GM19239 (cell line): ENCODE measurements at places on chromosomes 11 and 22.

- peak; percentile 69 for DNase-seq
Measured at GRCh38 chr11:57644748-57645688, 4.7 kb downstream of the YPEL4 start.

- no peak for DNase-seq
Measured at GRCh38 chr11:86775361-86775760, 25.0 kb upstream of the PRSS23 start.

- DNase-seq = no peak
Measured at GRCh38 chr11:70104419-70104818, 26.3 kb downstream of the ANO1 start.

DNA sequence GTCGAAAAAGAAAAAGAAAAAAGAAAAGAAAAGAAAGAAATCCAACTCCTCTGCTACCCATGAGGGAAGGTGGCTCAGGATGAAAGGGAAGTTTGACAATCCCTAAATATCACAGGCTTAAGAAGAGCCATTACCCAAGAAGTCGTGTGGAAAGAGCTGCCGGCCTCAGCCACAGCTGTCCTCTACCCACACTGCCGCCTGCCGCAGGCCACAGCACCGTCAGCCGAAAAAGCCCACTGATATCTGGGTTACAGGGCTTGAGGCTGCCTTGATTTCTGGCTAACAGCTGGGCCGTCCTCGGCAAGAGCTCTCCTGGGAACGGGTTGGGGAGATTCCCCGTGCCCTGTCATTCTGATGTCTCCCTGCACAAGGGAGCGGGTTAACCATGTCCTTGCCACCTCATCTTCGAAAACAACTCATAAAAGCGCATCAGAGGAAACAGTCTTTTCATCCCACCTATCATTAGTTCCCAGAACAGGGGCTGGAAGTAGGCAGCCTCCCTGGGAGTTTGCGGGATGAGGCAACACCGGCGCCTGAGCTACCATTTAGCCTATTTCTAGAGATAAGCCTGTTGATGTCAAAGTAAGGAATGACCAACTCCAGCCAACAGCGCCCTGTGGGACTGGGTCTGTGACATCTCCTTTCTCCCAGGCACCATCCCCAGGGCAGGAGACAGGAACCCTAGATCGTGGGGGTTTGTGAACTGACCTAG is 21.8 kb upstream of the SNX32 start:
- DNase-seq = no peak

GRCh38 chr11:91078221-91078620 is 855.4 kb upstream of the CHORDC1 start:
- DNase-seq = no peak

GRCh38 chr11:86459682-86460460 is 85.2 kb downstream of the CCDC81 start:
- no peak for DNase-seq

- DNase-seq = no peak
Measured at GRCh38 chr11:121448431-121448941, 3.6 kb upstream of the SORL1 start.

- DNase-seq = no peak
Measured at GRCh38 chr11:22559416-22559815, 66.2 kb downstream of the FANCF start.

DNA sequence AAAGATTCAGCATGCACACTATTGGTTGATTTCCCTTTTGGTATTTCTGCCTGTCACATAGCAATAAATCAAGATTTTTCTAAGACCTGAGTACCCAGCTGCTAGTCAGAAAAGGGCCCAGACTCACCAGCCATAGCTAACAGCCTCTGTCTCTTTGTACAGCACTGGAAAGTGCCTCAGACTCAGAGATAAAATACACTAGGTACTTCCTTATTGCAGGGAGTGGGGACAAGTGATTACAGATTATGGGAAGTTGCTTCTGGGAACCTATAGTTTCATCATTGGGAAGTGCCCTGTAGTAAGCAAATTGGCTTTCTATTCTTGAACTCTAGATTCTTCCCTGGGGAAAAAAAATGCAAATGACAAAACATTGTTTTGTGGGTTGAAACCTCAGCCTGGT is at the start of gene CASP5:
TSS of gene CASP5 (minus strand) at position 166 of the 400 bp plus-strand sequence. CDS start at position 134, 32 bp downstream.
- no peak for DNase-seq

DNA sequence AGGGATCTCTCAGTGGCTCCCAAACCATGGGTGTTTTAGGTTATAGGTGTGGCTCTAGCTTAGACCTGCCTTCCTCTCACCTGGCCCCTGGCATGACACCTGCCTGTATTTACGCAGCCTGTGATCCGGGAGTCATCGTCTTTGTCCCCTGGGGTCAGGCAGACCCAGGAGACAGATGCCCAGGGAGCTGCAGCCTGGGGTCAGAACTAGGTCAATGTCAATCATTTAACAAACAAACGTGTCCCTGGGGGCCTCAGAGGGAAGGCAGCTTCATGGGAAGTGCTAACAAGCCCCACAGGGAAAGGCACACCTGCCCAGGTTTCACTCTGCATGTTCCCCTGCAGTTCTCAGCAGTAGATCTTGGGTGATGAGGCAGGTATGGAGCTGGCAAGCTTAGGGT is 12.0 kb downstream of the BACE1-AS start:
- no peak for DNase-seq

GRCh38 chr11:27040302-27041115 is at the start of gene BBOX1:
Gene BBOX1, plus strand, starts transcription at chr11:27040815. Its CDS starts 14,616 bp downstream, at chr11:27055431.
- no peak for DNase-seq

DNA sequence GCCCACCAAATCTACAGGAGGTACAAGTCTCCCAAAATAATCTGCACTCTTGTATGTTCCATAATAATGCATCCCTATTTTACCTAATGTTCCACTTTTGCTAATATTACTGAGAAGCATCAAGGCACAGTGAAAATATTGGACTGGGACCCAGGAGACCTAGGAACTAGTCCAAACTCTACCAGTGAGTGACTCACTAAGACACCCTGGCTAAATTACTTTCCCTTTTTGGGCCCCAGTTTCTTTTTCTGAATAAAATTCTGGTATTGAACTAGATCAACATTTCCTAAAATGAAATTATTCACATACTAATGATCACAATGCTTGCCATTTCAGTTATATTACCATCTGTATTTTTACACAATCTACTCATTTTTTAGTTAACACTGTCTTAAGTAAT is 19.6 kb downstream of the THAP12 start:
- no peak for DNase-seq

DNA sequence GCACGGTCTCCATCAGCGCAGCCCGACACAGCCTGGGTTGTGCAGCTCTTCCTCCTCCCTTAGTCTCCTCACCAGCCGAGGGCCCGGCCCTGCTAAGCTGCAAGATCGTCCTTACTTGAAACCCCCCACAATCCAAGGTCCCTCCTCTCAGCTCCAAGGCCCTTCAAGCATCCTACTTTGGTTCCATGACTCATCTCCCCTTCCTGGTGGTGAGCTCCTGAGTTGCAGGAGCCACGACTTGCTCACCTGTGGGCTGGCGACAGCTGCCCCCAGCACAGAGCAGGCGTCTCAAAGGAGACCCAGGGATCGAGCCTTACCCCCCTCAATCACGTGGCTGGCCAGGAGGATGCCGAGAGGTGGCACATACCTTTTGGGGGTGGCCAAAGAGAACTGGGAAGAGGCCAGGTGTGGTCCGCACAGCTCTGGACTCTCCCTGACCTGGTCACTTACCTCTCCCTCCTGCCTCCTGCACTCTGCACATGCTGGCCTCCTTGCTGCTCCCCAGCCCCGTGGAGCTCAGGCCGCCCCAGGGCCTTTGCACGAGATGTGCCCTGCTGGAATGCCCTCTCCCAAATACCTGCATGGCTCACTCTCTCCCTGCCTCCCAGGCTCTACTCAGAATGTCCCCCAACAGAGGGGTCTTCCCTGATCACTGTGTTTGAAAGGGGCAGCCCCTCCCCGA is 35.2 kb upstream of the FADD start:
- DNase-seq = no peak

DNA sequence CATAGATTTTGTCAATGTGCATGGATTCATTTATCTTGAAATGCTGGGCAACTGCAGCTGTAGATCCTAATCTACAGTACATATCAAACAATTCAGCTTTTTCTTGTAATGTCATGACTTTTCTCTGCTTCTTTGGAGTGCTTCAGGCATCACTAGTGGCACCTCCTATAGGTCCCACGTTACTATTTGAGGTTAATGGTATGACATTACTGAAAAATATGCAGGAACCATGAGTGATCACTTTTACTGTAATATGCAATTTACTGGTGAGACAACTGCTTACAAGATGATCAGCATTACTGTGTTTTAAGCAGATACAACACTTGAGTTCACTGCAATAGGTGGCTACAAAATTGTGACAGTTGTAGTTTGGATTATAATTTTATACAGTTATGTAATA is 3.0 kb downstream of the CENATAC start:
- no peak for DNase-seq

DNA sequence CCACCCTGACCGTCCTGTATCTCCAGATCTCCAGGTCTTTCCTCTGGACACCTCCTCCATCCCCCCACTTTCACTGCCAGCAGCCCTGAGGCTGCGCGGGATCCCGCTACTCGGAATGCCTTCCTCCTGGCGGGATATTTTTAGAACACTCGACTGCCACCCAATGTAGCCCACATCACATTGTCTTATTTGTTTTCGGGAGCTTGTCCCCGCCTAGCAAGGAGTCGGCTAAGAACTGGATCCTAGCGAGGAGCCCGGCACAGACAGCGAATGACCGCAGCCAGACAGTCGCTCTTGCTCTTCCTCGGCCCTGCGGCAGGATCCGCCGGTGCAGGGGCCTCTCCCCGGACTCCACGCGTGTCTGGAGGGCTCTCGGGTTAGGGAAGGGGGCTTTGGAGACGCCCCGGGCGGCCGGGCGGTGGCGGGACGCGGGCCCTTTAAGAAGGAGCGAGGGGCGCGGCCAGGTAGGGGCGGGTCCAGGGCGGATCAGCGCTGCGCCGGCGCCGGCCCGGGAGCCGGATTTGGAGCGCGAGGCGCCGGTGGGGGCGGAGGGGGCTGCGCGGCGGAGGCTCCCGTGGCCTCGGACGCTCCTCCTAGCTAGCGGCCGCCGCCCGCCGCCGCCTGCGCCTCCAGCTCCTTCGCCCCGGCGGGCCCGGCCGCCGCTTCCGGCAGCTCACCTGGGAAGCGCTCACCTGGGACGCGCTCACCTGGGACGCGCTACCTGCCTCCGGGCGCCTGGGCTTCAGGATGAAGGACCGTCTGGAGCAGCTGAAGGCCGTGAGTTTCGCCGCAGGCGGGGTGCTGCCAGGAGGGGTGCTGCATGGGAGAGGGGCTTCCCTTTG is at the start of gene STX3:
TSS of gene STX3 (plus strand) at position 518 of the 842 bp plus-strand sequence. CDS start at position 748, 230 bp downstream.
- DNase-seq = peak; percentile 63

GRCh38 chr11:73173755-73174494 is 31.8 kb upstream of the FCHSD2 start:
- no peak for DNase-seq

GRCh38 chr22:33688903-33689302 is 231.4 kb downstream of the LARGE1 start:
- no peak for DNase-seq

- no peak for DNase-seq
Measured at GRCh38 chr22:46726066-46726985, 11.7 kb downstream of the CERK start.

DNA sequence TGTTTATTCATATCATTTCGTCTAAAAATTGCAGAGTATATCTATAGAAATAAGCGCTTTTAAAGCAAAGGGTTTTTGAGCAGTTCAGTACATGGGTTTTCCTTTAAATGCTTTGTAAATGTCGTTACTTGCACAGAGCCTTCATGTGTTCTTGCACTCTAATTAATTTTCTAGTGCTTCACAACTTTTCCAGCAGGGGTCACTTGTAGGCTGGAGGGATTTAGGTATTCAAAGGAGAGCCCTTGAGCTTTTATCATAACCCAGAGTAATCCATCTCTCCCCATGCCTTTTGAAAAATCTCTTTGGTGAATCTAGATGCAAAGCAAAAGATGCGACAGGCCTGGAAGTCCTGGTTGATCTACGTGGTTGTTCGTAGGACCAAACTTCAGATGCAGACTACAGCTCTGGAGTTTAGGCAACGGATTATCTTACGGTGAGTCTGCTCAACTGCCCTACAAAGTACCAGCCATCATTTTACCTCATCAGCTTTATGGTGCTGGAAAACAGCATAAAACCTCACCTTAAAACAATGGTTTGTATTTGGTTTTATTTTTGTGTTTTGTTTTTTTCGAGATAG is 60.4 kb downstream of the SFI1 start:
- DNase-seq = no peak

DNA sequence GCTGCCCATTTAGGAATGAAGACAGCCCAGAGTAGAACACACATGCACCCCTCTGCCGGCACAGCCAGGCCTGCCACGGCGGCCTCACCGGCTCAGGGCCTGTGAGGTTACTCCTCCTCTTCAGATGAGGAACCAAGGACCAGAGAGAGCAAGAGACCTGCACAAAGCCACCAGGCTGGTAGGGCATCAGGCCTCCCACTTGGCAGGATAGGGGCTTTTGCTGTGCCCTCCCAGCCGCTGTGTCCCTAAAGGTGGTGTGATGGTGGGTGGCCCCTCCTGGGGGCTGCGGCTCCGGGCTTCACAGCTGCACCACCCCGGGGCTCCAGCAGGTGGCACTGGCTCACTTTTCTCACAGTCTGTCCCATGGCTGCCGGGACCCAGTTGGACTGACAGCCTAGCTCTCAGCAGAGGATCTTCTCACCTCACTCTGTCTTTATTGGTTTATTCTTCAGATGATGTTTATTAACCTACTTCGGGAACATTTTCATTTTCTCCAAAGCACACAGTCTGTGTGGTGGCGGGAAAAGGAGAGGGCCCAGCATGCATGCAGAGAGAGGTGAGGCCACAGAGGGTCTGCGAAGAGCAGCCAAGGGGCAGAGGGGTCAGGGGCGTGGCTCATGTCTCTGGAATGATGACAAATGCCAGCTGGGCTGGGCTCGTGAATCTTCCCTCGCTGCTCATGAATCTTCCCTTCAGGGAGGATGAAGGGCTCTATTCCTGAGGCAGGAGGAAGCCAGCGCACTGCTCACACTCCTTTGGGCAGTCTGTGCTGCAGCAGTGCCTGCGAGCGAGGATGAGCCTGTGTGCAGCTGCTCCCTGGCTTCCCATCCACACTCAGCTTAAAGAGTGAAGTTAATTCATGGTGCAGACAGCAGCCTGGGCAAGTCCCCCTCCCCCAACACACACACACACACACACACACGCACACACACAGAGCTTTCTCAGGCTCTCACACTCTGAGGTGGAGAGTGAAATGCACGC is 101.1 kb upstream of the PITPNB start:
- peak; percentile 79 for DNase-seq

GRCh38 chr11:60718524-60719316 is 5.8 kb upstream of the MS4A18 start:
- no peak for DNase-seq

DNA sequence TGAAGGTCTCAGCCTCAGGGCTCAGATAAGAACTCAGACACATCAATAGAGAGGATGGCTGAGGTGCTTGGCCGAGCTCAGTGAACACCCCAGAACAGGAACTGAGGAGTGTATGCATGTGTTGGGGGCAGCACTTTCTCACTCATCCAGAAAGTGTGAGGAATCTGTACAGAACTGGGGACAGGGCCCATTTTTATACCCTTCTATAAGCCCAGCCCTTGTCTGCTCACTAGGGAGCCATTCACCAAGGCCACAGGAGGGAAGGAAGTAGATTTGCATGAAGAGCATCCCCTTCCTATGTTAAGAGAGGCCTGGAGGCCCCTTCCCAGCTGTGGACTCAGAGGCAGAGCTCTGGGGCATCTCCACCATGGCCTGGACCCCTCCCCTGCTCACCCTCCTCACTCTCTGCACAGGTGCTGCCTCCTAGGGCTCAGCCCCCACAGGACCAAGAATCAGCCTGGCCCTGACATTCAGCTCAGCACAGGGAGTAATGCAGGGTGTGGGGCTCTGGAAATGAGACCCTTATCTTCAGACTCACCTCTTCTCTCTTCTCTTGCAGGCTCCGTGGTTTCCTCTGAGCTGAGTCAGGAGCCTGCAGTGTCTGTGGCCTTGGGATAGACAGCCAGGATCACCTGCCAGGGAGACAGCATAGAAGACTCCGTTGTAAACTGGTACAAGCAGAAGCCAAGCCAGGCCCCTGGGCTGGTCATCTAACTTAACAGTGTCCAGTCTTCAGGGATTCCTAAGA is 39.9 kb upstream of the GGTLC2 start:
- DNase-seq = no peak
